ENCODE measurements at places on chromosomes 16 and 17.

GRCh38 chr17:42518755-42519545 is 17.1 kb upstream of the NAGLU start:
- DNase-seq, result no peak

GRCh38 chr17:67362173-67362572 is 4.2 kb downstream of the PSMD12 start:
- DNase-seq, result peak; percentile 54

DNA sequence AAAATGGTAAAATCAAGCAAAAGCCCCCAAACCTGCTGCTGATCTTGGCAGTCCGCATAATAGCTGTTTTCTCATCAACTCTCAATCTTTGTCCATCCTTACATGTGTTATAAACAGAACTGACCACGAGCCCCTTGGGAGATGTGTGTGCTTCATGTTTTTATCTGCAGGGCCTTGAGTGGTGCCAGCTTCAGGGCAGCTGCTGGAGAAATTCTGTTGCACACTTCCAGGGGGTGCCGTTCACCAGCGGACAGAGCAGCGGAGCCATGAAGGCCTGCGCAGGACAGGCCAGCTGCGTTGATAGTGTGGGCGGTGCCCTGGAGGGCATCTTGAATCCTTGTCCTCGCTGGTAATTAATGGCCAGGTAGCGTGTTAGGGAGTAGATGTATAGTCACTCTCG is 20.1 kb downstream of the MPRIP start:
- DNase-seq, result no peak

- DNase-seq, result no peak
Measured at GRCh38 chr17:260944-261343, 79.5 kb upstream of the DOC2B start.

DNA sequence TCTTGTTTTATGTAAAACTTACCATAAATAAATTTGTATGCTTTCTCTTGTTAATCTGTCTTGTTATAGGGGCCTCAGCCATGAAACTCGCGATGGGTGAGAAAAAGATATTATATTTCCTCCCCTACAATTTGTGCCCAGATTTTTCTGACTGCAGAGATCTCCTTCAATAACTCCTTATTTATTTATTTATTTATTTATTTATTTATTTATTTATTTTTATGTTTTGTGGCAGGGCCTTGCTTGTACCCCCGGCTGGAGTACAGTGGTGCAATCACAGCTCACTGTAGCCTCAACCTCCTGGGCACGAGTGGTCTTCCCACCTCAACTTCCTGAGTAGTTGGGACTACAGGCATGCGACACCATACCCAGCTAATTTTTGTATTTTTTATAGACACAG is 23.3 kb upstream of the CCL5 start:
- DNase-seq, result no peak

Measured in activated CD4-positive, alpha-beta T cell treated with anti-CD3 and anti-CD28 coated beads, Interleukin-2, Interleukin-4, amounts not matched to agents 100 ng/mL and 50 ng/mL, durations not matched to agents 16 hours and 8 hours (primary cell).